ENCODE measurements at places on chromosomes 6 and 20. TPM values are rescaled to one million over a fixed set of nuclear protein-coding genes. Genes with fewer than 3 reads are reported as not detected.

The SRMS gene
- polyA plus RNA-seq, result not detected

The PACRG gene
- polyA plus RNA-seq, result 0.20 TPM

The DEFB116 gene
- polyA plus RNA-seq, result not detected

The LY6G6D gene
- polyA plus RNA-seq, result not detected

The GSTA3 gene
- not detected for polyA plus RNA-seq

The PPP1R14C gene
- polyA plus RNA-seq, result 0.11 TPM

The CRIP3 gene
- not detected for polyA plus RNA-seq

The DCBLD1 gene
- polyA plus RNA-seq, result 42.1 TPM

The PAQR8 gene
- 2.3 TPM for polyA plus RNA-seq

GRCh38 chr20:4929686-4930397, 71.5 kb downstream of the SLC23A2 start:
- no peak for DNase-seq

DNA sequence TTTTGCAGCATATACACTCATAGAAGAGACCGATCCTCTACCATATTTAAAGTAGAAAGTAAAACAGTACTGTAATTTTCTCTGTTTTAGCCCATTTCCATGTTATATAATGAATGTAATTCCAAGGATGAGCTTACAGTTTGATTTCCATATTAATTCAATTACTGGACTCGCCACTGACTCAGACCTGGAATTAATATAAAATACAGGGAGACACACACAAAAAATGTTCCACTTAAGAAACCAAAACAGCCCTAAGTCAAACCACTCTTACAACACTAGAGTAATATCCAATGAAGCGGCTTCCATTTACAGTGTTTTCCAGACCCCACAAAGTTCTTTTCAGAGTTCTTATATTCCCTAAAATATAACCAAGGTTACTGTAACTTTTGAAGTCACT, 110.6 kb downstream of the BACH2 start:
- DNase-seq, result no peak

DNA sequence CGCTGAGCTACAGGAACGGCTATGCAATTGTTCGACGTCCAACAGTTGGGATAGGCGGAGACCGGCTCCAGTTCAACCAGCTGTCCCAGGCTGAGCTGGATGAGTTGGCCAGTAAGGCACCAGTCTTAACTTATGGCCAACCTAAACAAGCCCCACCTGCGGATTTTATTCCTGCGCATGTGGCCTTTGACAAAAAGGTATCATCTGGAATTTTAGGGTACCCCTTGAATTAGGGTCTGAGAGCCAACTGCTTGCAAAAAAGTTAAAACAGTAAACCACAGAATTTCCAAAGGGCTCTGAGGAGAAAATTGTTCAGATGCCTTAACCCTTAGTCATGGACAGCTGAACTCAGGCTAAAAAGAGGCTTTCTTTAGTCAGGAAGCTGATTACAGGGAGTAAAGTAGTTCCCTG, 3.8 kb downstream of the EFHC1 start:
- peak; percentile 51 for DNase-seq

DNA sequence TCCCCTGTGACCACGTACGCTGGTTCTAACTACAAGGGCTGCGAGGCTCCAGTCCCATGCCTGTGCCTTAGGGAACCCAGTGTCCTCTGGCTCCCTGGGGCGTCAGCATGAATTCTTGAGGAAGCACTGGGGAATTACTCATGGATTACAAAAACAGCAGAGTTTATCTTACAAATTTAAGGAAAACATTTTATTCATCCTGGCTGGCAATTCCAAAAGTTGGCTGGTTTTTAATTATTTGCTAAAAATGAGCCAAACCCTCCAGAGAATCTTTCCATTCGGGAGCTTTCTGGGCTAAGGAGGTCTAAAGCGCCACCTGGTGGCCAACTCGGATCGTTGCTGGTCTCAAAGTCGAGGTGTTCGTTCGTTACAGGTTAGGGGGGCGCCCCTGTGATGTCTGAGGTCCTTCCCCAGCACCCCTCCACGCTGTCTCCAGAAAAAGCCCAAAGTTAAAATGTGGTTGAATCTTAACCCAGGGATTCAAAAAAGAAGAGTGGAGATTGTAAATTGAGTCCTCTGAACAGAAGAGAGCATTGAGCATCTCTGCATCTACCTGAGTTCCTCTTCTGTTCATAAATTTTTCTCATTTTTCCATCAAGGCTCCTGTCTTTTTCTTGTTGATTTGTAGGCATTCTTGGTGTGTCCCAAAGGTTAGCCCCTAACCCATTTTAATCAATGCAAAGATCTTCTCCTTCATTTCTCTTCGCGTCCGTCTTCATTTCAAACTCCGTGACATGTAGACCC, 99.4 kb downstream of the BFSP1 start:
- no peak for DNase-seq

- no peak for DNase-seq
These were observed 11.0 kb downstream of the SULF2 start for GRCh38 chr20:47774131-47774777.

- no peak for DNase-seq
These were observed 107.2 kb downstream of the DACT2 start for GRCh38 chr6:168212362-168212761.

DNA sequence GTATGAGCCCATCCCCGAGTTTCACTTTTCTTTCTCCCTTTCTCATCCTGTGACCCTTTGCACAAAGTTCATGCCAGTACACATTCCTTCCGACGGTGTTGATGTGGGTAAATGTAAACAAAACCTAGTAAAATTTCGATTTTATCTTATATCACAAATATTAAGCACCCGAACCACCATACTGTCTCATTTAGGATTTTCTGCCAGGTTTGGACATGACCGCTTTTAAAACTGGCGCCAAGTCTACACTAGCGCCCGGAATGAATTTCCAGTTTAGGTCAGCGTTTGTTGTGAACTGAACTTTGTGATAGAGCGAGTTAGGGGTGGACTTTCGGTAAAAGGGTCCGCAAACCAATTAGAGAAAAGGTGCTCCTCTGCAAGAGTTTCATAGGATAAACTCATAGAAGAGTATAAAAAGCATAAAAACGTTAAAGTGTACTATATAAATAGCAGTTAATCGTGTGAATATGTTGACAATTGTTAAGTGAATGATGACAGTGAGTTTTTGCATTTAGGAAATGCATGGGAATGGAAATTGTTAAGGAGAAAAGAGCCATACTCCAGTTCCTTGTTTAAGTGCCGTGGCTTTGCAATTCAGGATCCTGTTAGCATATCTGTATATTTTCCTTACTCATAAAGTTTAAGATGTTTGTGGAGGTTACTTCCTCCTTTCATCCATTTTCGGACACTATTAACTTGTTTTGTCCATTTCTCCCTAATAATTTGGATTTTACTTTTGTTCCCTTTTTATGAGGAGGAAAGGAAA, 937 bp downstream of the AKAP7 start:
- DNase-seq, result no peak

GRCh38 chr6:169171951-169172350, 81.7 kb downstream of the THBS2 start:
- peak; percentile 92 for DNase-seq

- no peak for DNase-seq
These were observed 85.3 kb downstream of the BCAS1 start for GRCh38 chr20:53985150-53985518.

DNA sequence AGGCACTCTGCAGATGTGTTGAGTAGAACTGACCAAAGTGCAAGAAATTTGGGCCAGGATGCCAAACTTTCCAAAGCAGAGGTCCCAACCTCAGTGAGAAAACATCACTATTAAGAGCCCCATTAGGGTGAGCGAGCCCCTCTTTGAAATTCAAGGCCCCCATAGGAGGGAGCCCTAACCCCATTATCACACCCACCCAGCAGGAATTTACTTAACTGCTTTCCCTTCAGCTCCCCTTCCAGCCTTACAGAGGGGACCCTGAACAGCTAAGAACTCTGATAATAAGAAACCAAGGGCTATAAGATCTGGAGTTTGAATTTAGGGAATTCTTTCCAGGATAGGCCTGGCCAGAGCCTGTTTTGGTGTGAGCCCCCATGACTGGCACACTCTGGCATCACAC, 130.6 kb downstream of the NFATC2 start:
- no peak for DNase-seq

DNA sequence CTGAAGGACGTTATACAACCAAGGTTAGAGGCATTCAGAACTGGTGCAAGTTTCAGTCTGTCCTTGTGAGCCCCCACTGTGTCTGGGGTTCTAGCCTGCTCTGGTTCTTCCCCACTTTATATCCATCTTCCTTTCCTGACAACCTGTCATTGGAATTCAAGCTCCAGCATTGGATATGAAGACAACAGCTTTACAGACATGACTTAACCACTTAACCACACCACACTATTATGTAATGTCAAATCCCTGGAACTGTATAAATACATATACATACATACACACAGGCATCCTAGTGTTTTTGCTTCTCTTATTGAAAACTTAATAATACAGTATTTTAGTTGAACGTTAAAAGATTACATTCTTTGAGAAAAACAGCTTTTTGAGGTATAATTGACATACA, 217.9 kb upstream of the SGK1 start:
- DNase-seq, result no peak

- no peak for DNase-seq
These were observed 65.5 kb upstream of the FABP7 start for GRCh38 chr6:122714059-122714458.

DNA sequence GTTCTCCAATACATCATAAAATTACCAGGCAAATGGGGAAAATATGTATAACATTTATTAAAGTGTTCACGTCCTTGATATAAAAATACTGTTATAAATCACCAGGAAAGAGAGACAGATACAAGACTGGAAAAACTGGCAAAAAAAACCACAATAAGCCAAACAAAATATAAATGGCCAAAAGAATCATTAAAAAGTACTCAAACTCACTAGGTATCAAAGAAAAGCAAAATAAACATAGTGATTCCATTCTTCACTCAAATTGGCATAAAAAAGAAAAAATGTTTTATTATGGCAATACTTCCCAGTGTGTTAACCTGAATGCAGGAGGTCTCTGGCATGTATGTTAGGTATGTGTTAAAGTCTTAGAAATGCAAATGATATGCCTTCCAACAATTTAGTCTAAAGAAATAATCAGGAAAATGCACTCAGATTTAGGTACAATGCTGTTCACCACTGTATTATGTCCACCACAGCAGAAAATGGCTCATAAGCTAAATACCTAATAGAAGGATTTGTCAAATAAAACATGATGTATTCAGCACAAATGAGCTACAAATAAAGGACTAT, 21.4 kb downstream of the SLC23A2 start:
- no peak for DNase-seq

DNA sequence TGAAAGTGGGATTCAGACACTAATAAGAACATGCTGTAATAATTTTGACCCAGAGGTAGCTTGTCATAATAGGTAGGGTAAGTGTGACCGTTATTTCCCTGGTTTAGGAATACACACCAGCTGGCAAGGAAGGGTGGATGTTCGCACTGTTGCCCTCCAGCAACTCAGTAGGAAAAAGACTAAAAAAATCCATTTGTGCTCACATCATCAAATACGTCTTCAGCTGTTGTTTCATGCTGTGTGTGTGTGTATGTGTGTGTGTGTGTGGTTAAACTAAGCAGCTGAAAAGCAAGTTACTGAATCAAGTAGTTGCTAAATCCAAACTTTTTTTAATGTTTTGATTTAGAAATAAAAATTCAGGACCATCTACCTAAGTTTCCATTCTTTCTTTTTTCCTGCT, 218.7 kb downstream of the TRDN start:
- no peak for DNase-seq

DNA sequence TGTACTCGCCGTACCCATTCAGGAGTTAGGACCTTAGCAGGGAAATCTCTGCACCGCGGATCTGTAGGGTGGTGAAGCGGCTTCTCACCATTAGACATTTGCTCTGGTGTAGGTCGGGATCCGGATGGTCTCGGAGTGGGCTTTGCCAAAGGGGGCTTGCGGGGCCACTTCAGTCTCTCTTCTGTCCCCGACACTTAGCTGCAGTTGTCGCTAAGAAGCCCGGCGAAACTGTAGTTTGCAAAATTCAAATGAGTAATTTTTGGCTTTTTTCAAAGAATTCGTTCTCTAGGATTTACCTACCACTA, 433 bp downstream of the QRSL1 start:
- DNase-seq, result no peak

DNA sequence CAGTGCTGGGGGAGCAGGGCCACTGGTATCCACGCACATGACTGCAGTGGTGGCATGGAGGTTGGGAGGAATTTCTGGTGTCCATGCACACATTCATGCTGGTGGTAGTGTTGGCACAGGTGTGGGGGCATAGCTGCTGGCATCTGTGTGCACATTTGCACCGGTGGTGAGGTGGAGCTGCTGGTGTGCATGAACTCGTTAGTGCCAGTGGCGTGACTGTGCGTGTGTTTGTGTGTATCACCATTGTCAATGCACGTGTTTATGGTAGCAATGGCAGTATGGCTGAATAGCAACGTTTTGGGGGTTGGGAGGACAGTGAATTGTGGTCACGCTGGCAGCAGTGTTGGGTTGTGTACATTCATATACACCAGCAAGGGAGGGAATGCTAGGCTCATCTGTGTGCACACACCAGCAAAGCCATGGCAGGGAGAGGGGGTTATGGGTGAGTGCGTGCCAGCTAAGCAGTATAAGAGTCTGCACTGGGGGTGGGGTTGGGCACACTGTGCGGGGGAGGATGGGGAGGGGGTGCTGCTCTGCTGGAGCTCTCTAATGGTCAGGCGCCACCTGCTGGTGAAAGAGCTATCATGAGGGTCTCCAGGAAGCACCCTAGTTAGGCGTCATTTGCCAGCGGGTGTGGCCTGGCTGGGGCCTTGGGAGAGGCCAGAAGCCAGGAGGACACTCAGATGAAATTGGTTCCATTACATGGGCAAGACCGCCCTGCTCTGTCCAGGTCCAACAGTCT, 626.1 kb upstream of the ID4 start:
- no peak for DNase-seq

DNA sequence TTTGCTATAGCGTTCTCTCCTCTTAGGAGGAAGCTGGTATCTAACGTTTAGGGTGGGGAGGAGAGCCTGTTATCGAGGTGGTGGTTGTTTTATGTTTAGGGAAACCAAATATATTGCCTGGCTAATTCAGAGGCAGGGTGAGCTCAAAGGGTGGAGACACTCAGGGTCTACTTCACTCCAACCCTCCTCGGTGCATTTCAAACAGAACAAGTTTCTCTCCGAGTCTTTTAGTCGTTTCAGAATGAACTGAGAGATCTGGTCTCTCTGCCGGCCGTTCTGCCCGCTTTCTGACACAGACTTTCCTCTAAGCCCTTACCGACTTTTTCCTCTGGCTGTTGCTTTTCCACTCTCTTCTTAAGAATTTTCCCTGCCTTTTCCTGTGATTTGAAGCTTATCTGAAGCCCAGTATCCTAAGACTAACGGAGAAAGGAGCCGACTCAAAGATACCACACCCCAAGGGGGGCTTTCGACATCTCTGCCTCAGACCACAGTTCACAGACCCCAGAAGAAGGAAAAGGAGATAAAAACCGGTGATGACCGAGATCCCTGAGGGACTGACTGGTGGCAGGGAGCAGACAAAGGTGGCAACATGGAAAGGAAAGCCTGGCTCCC, 865 bp downstream of the STK38 start:
- DNase-seq, result no peak

DNA sequence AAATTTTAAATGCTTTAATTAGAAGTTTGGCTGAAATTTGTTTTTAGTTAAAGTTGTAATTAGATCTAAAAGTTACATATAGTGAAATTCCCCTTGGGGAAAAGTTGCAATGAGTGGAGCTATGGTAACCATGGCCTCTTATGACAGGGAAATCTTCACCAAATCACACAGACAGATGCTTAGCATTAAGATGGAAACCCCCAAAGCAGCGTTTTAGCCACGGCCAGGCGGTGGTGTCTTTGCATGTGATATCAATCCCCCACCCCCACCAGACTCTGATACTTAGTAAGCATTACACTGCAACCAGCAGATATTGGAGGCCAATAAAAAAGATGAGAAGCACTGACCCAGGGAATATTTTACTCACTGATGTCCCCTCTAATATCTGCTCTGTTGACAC, 75.7 kb downstream of the REPS1 start:
- no peak for DNase-seq

GRCh38 chr6:79084693-79085092, 6.6 kb upstream of the PHIP start:
- DNase-seq, result no peak

All from BJ (cell line).